ENCODE measurements at places on chromosomes 3 and 15. TPM values are rescaled to one million over a fixed set of nuclear protein-coding genes. Genes with fewer than 3 reads are reported as not detected.

CHRNB4 gene
- not detected for total RNA-seq

THAP10 gene
- 2.8 TPM for total RNA-seq

ALAS1 gene
- total RNA-seq, result 196 TPM

TNNC1 gene
- total RNA-seq, result 7,709 TPM

CX3CR1 gene
- 1.2 TPM for total RNA-seq

PFN2 gene
- total RNA-seq, result 66.1 TPM

PLCH1 gene
- total RNA-seq, result 2.7 TPM

MLH1 gene
- total RNA-seq, result 49.5 TPM

PLXND1 gene
- total RNA-seq, result 54.7 TPM
